Stimulated activated CD4-positive, alpha-beta T cell treated with anti-CD3 and anti-CD28 coated beads, TNF-alpha, amount 100 ng/mL, for 4 hours (primary cell): ENCODE measurements at places on chromosomes 6 and 20.

GRCh38 chr20:63547725-63548480 is at the start of gene SRMS:
Gene SRMS (minus strand): TSS chr20:63547749. CDS start chr20:63547463, 286 bp downstream.
- DNase-seq = no peak

DNA sequence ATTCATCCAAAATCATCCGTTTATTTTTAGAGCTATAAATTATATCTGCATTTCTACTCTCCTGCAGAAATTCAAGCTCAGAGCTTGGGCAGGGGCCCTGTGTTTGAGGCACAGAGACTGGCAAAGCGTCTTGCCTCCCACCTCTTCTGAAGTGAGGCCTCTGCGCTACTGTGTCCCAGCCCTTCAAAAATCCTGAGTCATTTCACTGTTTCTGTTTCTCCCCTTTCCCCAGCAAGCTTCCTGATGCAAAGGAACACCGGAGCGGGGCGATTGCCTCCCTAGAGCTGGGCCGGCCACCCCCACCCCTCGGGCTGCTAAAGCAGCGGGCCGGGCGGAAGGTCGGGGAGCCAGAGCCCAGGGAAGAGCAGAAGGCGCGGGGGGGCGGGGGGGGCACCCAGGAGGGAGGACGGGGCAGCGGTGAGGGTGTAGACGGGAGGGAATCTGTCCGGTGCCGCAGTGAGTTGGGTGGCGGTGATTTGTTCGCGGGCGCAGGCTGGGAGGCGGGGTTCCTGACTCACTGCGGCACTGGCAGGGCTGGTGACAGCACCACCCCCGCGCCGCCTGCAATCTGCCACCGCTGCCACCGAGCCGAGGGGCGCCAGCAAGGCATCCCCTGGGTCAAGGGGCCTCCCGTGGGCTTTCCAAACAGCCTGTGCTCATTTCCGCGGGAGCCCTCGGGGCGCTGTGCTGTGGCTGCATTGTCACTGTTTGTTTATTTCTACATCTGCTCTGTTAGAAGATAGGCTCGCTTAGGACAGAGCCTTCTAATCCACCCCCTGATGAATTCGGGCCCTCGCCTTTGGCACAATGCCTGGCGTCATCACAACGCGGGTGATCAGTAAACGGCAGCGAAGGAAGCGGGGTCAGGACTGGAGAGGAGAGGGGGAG is 46.5 kb upstream of the SNAP25 start:
- no peak for DNase-seq

GRCh38 chr6:125807293-125807692 is 16.5 kb downstream of the NCOA7 start:
- DNase-seq = no peak

GRCh38 chr20:1503564-1504227 is 12.5 kb upstream of the SIRPB2 start:
- peak; percentile 66 for DNase-seq

- no peak for DNase-seq
Observed at GRCh38 chr6:14674458-14674857, 556.9 kb downstream of the CD83 start.

GRCh38 chr6:51283723-51284355 is 465.2 kb downstream of the TFAP2B start:
- DNase-seq = no peak

DNA sequence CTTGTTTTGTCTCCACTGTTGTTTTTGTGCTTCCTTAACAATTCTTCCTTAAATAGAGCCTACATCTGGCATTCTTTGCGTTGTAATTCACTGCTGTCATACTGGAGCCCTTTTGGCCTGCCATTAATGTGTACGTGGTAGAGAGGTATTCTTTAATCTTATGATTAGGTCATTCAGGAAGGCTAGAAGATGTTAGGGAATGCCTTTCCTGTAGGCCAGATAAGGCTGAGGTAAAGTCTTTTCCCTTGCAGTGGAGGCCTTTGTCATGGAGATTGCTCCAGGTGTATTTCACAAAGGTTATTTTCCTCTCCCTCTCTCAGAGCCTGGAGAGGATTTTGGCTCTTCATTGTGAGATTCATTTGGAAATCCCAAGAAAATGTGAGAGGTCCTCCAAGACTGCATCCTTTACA is 146.9 kb downstream of the FUT9 start:
- DNase-seq = no peak

- DNase-seq = no peak
Observed at GRCh38 chr20:48060841-48061720, 275.8 kb upstream of the SULF2 start.

GRCh38 chr6:10465629-10466499 is 51.0 kb upstream of the TFAP2A start:
- DNase-seq = no peak

- DNase-seq = no peak
Observed at GRCh38 chr6:89689732-89690131, 51.2 kb upstream of the LYRM2 start.

DNA sequence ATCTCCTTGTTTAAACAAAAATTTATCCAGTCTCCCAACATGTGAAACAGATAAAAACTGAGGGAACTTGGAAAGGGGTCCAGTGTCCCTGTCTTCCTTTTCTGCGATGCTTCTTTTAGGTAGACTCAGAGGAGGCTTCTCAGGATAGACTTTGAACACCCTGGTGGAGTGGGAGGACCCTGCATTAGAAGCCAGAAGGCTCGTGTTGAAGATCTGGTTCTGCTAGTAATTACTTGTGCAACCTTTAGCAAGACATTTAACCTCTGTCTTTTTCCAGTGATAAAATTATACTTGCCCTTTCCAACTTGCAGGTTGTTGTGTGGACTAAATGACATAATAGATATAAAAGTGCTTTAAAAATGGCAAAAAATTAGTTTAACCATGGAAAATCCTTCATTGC is 67.1 kb upstream of the PREP start:
- no peak for DNase-seq

GRCh38 chr20:43903953-43904826 is 10.5 kb upstream of the TOX2 start:
- no peak for DNase-seq

DNA sequence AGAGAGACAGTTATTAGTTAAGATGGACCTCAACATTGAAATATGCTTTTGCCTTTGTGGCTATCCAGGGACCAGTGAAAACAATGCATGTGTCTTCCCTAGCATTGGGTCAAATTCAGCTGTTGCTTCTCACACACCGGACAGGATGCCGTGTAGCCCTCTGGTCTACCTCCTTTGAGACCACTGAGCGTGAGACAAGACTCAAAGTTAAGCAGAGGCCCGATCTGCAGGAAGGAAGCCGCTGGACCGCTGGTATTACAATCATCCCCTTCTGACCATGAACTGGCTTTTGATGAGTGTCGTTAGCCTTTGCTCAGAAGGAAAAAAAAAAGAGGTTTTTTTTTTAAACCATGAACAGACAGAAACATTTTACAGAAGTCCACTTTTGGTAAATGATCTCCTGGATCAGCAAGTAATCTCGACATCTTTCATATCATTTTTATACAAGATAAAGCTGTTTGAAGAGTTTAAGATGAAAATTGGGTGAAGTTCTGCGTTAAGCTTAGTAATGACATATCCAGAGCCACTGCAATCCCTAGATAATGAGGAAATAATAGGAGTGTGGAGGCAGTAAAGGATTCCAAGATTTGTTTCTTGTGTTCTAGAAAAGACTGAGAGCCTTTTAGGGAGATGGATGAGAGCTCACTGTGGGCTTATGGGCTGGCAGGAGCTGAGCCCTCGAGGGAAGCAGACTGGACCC is 622.8 kb downstream of the QKI start:
- no peak for DNase-seq

DNA sequence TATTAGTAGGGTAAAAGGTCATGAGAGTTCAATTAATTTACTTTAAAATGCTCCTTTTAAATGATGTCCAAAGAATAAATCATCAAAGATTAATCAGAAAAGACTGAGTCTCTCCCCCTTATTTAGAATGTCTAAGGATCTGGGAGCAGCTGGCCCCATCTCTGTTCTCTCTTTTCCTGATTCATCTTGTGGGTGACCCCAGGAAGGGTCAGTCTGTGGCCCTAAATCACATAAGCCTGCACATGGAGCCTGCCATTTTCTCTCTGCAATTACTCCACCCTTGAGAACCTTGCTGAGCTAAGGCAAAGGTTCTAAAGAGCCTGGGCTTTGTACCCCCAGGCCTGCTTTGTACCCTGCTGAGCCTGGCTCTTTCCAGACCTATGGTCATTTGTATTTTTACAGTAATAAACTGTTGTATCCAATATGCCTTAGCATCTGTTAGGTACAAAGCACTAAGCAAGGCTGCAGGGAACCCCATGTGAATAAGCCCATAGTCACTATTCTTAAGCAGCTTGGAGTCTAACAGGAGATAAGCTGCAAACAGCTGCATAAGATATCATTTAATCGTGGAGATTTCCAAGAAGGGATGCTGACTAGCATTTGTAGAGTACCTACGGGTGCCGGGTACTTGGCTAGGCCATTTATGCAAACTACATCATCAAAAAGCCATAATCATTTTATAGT is 431.0 kb upstream of the MARCKS start:
- no peak for DNase-seq

DNA sequence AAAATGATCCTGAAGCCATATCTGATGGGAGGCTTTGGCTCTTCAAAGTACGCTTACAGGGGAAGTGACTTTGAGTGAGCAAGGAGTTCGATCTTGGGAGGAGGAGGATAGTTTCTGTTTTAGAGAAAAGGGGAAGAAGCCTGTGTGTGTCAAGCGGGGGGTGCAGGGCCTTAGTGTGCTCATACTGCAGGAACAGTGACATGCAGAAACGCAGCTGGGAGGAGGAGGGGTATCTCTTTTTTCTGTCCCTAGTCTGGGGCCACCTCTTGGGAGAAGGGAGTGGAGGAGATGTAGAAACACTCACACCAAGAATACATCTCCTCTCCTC is 19.8 kb downstream of the SIRPD start:
- no peak for DNase-seq

DNA sequence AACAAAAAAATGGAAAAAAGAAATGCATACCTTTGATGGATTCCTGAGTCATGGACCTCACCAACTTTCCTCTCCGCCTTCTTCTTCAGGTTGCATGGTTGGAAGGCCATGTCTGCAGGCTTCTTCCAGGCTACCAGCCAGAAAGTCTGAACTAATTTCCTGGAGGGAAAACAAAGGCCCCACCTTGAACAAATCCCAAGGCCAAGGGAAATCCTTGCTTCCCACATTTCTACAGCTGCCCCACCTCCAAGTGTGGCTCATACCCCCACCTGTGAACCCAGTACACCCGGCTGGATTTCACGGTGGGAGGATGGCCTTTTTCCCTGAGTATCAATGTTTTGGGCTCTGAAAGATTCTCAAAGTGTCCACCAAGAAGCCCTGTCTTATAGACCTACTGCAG is 22.4 kb downstream of the IL17A start:
- no peak for DNase-seq

DNA sequence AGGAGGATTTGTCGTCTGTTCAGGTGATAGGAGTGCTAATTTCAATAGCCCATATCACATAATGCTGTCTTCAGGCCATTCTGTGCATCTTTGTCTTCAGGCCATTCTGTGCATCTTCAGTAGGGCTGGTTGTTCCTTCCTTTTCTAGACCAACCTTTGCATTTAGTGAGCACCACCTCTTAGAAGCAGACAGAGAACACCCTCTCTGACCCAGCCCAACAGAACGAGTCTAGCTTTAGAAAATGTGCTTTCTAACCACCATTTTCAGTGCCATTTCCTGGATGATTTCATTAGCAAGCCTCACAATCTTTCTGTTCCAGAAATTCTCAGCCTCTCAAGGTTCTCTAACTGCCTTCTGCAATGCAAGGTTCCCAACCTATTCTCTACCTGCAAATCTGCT is 215.3 kb upstream of the KCNQ5 start:
- DNase-seq = no peak

DNA sequence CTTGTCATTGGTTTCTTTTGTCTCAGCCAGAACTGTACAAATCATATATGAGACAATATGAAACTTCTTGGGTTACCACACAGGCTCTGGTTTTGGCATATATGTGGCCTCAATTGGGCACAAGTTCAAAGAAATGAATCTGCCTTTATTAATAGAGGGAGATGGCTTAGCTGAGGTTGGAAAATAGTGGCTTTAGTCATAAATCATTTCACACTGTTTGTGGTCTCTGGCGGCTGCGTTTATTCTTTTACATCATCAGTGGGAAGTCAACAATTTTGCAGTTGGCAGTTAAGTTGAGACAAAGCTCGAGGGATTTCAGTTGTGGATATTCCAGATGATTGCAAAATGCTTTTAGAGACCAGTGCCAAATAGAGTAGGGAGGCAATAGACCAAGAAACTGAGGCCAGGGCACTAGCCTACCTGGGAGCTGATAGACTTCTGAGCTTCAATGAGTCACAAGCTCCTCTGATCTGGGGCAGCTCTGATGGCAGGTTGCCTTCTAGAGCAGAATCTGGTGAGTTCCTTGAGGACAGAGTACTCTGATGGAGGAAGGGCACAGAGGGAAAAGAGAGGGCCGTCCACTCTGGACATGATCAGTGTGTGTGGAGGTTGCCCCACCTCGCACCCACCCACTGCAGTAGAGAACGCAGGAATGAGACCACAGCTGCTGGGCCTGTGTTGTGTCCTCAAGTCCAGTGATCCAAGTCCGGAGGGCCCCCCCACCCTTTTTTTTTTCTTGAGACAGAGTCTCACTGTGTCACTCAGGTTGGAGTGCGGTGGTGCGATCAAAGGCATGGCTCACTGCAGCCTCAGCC is 73.5 kb downstream of the ARMC2 start:
- no peak for DNase-seq

DNA sequence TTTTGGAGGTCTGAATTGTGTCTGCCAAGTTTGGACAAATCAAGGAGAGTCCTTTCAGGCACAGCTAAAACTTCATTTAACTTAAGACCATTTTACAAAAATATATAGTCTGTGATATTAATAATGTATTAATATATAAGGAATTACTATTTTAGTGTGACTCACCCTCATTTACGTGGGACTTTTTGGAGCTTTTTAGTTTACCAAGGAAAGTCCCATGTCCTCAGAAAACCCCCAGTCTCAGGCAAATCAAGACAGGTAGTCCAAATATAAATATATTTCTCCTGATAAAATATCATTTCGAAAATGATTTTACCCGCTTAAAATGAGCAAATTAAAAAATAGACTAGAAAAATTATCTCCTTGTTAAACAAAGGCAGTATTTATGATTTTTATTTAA is 479.0 kb downstream of the PKHD1 start:
- no peak for DNase-seq
